GM20000 (cell line): ENCODE measurements at places on chromosomes 7 and 10.

- no peak for DNase-seq
Measured at GRCh38 chr10:44154956-44155355, 229.9 kb downstream of the CXCL12 start.

DNA sequence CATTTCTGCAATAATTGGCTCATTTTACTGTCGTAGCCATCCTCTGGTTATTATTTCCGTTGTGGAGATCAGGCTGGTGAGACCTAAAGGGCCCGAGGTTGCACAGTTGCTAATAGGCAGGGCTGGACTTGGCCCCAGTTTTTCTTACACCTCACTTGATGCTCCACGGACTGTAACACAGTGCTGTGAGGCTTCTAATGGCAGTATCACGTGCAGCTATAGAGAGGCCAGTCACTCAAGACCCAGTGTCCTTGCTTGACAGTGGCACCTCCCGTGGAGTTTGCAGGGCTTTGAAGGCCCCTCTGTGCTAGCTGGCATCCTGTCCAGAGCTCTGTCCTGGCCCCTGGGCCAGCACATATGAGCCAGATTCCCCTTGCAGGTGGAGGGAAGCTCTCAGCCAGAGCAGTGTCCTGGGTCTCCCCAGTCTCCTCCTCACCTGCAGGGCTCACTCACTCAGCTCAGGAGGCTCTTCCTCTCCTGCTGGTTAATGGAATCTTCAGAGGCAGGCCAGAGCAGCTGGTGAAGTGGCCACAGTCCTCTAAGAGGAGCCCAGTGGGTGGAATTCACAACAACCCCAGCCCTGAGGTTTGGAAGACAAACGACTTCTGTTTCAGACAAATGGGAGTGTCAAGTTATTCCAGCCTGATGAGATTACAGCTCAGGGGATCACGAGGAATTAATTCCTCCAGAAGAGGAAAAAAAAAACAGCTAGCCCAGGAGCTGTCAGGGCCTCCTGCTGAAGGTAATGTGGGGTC is 114.2 kb upstream of the FAM180A start:
- no peak for DNase-seq

- DNase-seq, result no peak
Measured at GRCh38 chr7:48512892-48513291, 341.6 kb downstream of the ABCA13 start.

GRCh38 chr10:71406878-71407277 is 10.2 kb downstream of the CDH23 start:
- DNase-seq, result no peak

DNA sequence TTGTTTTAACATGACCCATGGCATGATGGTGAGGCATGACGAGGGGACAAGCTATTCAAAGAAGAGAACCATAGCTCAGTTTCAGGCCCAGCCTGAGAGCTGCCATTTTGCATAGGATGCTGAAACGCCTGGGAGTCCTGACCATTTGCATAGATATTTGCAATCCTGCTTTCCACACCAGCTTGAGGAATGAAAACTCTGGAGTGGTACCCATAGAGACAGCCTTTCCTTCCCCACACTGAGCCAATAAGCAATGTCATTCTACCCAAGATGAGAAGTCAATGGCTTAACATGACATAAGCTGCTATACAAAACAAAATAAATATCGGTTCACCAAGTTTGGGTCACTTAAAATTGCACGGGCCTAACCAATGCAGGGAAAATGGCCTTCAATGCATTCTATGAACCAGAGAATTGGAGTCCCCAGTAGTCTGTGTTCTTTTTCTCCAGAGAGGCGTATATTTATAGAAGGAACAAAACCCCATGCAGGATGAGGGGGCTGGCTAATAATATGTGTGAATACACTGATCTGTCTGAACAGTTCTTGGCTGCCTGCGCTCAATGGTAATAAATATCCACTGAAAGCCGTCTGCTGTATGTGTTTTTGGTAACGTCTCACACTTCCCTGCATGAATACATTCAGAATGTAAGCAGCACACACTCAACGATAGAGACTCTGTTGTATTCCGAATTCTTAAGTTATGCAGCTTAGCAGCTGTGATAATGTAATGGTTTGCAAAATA is 329.3 kb downstream of the FRMD4A start:
- DNase-seq, result no peak

GRCh38 chr10:95209509-95210127 is 15.6 kb downstream of the ACSM6 start:
- DNase-seq, result no peak

GRCh38 chr10:31121757-31122577 is 90.3 kb upstream of the ZNF438 start:
- DNase-seq, result no peak
